Activated CD4-positive, alpha-beta memory T cell treated with anti-CD3 and anti-CD28 coated beads, Interleukin-2, amount 10 ng/mL, durations not matched to agents 7 days and 5 days (primary cell): ENCODE measurements at places on chromosomes 16 and 17.

DNA sequence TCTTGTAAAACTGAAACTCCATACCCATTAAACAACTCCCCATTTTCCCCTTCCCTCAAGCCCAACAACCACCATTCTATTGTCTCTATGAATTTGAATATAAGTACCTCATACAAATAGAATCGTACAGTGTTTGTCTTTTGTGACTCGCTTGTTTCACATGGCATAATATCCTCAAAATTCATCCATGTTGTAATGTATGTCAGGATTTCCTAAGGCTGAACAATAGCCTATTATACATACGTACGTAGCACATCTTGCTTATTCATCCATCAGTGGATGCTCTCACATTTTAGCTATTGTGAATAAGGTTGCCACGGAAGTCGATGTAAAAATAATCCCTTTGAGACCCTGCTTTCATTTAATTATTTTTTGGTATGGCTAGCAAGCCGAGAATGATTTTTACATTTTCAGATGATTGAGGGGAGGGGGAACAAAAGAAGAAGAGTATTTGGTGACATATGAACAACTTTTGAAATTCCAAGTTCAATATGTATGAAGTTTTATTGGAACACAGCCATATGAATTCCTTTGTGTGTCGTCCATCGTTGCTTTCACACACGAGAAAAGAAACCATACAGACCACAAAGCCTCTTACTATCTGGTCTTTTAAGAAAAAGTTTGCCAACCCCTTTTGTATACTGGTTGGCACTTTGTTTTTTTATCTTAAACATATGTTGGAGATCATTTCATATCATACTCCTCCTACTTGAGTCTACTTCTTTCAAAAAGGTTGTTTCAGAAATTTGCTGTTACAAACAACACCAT lies 371.2 kb downstream of the NPIPA8 start:
- no peak for DNase-seq

- no peak for DNase-seq
Measured at GRCh38 chr16:13607289-13607688, 312.7 kb upstream of the ERCC4 start.

- DNase-seq = no peak
Measured at GRCh38 chr17:28956112-28956511, 4.8 kb upstream of the PHF12 start.

DNA sequence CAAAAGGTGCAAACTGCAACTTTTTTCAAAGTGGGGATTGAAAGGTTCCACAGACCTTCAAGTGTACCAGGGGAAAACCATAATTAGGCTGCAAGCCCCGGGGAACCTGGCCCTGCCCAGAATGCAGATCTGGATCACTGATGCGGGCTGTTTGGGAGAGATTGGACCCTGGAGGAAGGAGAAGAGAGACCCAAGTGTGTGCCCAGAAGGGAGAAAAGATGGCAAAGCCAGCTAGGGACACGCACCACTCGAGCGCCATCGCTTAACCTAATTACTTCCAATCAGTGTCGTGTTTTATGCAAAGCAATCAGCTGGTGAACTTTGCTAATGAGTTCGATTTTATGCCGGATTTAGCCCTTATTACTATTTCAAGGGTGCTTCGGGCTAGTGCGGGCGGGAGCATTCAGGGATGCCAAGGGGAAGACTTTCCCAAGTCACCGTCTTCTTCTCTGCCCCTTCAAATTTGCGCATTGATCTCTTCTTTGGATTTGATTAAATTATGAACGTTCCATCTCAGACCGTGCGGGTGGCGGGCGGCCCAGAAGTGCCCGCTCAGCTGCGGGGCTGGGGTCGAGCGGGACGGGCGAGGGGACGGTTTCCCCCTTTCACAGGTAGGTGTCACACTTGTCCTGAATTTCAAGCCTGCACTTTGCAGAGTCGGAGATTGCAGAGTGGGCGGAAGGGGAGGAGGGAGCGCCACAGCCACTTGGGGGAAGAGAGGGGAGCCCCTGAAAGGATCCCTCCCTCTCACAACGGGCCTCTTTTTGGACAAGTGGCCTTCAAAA lies 4.0 kb downstream of the IRX5 start:
- no peak for DNase-seq

DNA sequence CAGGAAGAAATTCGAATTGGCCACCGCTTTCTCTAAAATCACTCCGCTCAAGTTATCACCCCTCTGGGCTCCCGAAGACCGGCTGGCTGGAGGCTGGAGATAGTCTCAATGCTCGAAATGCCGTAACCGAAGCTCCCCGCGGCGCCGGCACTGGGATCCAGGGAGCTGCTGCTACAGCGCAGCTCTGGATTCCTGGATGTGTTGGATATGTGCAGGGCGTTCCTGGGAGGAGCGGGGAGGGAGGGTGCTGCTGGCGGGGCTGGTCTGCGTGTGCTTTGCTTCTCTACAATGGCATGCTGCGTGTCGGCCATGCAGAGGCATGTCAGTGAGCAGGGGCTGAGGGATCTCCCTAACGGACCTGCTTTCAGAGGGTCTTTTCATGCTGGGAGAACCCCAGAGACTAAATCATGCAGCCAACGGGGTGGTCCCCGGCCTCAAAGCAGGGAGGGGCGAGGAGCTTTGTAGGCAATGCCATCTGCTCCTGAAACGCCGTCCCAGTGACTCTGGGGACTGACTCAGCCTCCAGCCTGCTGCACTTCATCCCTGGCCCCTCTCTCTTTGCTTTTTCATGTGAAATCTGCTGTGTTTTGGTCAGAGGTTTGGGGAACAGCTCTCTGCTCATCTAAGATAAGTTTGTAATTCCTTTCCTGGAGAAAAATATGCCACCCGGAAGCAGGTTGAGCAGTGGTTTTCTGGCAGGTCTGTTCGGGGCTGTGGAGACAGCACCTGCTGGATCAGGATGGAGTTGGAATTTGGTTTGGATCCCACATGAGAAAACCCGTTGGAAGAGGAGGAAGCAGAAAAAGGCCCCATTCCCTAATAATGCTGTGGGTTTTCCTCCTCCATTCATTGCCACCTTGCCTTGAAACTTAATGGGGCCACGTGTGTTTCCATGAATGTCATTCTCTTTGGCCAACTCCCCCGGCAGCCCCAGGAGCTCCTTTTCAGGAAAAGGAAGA lies 311.4 kb downstream of the SEC14L1 start:
- no peak for DNase-seq

DNA sequence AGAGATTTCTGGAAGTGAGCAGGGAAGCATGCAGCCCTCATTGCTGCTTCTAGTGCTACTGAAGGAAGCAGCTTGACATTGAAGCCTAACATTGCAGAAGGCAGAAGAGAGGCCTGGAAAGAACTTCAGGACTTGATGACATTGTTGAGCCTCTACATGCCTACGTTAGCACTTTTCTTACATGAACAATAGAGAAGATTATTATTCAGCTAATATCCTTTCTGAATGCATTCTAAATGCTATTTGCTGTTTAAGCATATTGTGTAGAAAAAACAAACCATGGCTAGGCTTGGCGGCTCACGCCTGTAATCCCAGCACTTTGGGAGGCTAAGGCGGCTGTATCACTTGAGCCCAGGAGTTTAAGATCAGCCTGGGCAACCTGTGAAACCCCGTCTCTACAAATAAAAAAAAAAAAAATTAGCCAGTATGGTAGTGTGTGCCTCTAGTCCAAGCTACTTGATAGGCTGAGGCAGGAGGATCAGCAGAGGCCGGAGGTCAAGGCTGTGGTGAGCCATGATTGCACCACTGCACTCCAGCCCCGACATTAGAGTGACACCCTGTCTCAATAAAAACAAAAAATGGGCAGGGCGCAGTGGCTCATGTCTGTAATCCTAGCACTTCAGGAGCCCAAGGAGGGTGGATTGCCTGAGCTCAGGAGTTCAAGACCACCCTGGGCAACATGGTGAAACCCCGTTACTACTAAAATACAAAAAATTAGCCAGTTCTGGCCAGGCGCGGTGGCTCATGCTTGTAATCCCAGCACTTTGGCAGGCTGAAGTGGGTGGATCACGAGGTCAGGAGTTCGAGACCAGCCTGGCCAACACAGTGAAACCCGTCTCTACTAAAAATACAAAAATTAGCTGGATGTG lies 2.2 kb upstream of the AURKB start:
- DNase-seq = no peak

DNA sequence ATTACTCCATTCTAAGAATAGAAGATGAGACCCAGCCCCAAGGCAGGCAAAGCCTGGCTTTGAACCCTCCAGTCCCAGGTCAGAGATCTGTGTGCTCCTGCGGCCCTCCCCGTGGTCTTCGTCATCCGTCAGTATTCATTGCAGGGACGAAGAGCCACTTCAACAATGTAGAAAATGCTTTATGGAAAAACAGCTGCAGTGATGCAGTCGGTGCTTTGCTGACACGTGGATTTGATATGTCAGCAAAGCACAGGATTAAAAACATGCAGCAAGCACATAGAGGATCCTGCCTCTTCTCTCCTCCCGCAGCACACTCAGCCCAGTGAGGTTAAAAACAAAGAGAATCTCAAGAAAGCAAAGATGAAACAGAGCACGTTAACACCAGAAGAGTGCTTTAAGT lies 117.1 kb upstream of the AXIN2 start:
- no peak for DNase-seq

DNA sequence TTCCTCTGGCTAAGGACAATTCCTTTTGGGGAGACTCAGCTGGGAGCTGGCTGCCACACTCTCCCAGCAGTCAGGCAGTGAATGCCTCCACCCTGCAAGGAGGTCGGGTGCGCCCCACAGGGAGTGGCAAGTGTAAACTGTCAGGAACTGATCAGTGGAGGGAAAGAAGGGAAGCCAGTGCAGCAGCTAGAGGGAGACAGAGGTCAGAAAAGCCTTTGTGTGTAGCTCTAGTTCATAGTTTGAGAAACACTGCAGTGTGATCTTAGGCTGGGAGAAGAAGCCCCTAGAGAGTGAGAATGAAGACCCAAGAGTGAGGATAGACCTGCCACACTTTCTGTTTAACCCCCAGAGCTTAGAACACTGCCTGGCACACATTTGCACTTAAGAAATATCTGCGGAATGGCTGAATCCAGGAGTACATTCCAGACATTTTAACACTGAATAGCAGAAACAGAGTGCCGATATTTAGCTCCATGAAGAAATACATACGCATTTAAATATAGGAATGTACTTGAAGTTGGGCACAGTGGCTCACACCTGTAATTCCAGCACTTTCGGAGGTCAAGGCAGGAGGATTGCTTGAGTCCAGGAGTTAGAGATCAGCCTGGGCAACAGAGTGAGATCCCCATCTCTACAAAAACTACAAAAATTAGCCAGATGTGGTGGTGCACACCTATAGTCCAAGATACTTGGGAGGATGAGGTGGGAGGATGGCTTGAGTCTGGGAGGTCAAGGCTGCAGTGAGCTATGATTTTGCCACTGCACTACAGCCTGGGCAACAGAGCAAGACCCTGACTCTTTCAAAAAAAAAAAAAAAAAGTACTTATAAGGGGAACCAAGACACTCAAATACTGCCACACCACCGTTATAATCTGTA lies 11.1 kb upstream of the SLC5A11 start:
- no peak for DNase-seq
